ENCODE measurements at places on chromosomes 12 and 14. TPM values are rescaled to one million over a fixed set of nuclear protein-coding genes. Genes with fewer than 3 reads are reported as not detected.

GRCh38 chr14:88043529-88044443 is 38.9 kb downstream of the GPR65 start:
- peak; percentile 4 for DNase-seq

- DNase-seq: no peak
Observed at GRCh38 chr14:79680087-79680486, 531.2 kb downstream of the DIO2 start.

GRCh38 chr14:50213795-50214194 is 17.6 kb downstream of the SOS2 start:
- no peak for DNase-seq

- no peak for DNase-seq
Observed at GRCh38 chr12:120630104-120630892, 10.1 kb upstream of the CABP1 start.

DNA sequence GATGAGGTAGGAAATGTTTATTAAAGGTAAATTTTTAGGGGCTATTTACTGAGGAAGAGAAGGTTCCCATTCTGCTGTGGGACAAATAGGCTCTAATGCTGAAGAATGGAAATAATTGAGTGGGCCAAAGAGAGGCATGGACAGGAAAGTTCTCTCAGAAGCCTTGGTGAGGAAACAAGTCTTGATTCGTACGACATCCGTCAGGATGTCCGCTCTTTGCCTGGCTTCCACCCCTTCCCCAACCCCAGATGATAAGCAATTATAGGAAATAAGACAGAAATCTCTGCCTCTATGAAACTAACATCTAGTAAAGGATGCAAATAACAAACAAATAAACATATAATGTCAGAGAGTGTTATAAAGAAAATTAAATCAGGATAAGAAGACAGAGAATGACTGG is 91.7 kb upstream of the BCAT1 start:
- no peak for DNase-seq

- no peak for DNase-seq
Observed at GRCh38 chr12:124490584-124491305, 76.7 kb downstream of the NCOR2 start.

ERP27 gene
- not detected for total RNA-seq

HAL gene
- 4.3 TPM for total RNA-seq

ART4 gene
- total RNA-seq: not detected
